ENCODE measurements at places on chromosomes 16 and 17.

DNA sequence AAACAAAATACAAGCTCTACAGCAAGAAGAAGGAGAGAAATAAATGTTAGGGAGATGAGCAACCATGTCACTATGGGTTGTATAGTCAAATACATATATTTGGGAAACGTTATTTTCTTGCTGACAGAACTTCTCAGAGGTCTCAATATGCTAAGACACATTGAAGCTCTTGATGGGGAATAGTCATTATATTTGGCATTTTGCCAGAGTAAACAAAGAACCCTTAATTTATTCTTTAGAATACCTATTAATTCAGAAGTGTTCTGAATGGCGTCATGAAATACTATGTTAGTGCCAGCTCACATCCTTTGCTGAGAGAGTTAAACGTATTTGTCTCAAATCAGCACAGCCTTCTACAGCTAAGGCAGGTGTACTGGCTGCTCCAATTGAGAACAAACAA is 458.9 kb downstream of the CDH13 start:
- H3K27ac ChIP-seq, result no peak overlapping the region
- no peak for DNase-seq
- no peaks in the 10 kb centered on the region for H3K27me3 ChIP-seq
- H3K36me3 ChIP-seq, result no peaks in the 10 kb centered on the region
- H3K4me1 ChIP-seq, result no peaks in the 10 kb centered on the region
- no peak overlapping the region for H3K4me3 ChIP-seq

DNA sequence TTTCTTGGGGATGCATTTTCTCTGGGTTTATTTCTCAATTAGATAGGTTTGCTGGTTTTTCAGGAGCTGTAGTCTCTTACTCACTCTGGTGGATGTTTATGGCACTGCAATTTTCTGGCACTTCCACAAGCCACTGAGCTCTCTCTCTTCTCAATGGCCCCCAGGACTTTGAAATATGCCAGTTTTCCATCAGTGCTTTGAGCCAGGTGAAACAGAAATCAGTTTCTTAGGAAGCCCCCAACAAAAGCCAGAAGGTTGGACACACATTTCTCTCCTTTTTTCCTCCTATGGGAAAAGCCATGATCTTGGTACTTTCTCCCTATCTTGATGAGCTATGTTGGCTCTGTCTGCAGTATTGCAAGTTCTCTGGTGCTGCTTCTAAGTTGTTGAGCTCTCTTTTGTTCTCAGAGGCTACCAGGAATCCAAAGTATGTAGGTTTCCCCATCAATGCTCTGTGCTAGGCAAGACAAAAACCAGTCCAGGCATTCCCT is 90.7 kb upstream of the SMIM36 start:
- no peaks in the 10 kb centered on the region for H3K27me3 ChIP-seq
- no peaks in the 10 kb centered on the region for H3K36me3 ChIP-seq
- H3K4me3 ChIP-seq, result no peak overlapping the region
- H3K27ac ChIP-seq, result no peak overlapping the region
- no peak for DNase-seq

DNA sequence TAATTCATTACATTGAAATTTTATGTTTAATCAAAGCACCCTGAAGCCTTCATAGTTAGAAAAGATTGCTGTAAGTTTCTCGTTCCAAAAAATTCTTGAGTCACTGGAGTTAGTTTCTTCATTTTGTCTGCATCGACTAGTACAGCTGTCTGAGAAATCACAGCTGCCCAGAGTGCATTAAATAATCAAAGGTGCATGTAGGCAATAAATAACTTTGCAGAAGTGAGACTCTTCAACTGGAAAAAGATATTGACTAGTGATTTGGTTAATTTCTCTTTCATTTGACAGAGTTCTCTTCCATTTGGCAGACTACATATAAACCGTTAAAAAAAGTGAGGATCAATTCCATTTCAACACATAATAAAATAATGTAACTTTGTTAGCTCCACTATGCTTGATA is 234.0 kb downstream of the CNTNAP4 start:
- H3K27me3 ChIP-seq, result no peaks in the 10 kb centered on the region
- no peak overlapping the region for H3K4me3 ChIP-seq
- no peaks in the 10 kb centered on the region for H3K4me1 ChIP-seq
- no peaks in the 10 kb centered on the region for H3K36me3 ChIP-seq
- no peak overlapping the region for H3K27ac ChIP-seq

- H3K36me3 ChIP-seq, result no peaks in the 10 kb centered on the region
- H3K27me3 ChIP-seq, result no peaks in the 10 kb centered on the region
- no peak for DNase-seq
Measured at GRCh38 chr16:85912211-85912974, 13.4 kb downstream of the IRF8 start.

GRCh38 chr17:72025113-72025512 is 95.7 kb upstream of the SOX9 start:
- no peaks in the 10 kb centered on the region for H3K4me1 ChIP-seq
- no peak overlapping the region for H3K27ac ChIP-seq
- H3K36me3 ChIP-seq, result no peaks in the 10 kb centered on the region
- H3K4me3 ChIP-seq, result no peak overlapping the region
- DNase-seq, result no peak

- H3K4me3 ChIP-seq, result no peak overlapping the region
- H3K36me3 ChIP-seq, result no peaks in the 10 kb centered on the region
- DNase-seq, result peak; percentile 61
- H3K27me3 ChIP-seq, result no peaks in the 10 kb centered on the region
- peaks cover 17% of the 10 kb centered on the region for H3K4me1 ChIP-seq
Measured at GRCh38 chr17:20206068-20206467, 196.9 kb downstream of the SPECC1 start.

GRCh38 chr17:16428098-16428882 is 12.9 kb downstream of the TRPV2 start:
- peak; percentile 85 for DNase-seq
- H3K27me3 ChIP-seq, result no peaks in the 10 kb centered on the region
- no peak overlapping the region for H3K4me3 ChIP-seq
- no peak overlapping the region for H3K27ac ChIP-seq

DNA sequence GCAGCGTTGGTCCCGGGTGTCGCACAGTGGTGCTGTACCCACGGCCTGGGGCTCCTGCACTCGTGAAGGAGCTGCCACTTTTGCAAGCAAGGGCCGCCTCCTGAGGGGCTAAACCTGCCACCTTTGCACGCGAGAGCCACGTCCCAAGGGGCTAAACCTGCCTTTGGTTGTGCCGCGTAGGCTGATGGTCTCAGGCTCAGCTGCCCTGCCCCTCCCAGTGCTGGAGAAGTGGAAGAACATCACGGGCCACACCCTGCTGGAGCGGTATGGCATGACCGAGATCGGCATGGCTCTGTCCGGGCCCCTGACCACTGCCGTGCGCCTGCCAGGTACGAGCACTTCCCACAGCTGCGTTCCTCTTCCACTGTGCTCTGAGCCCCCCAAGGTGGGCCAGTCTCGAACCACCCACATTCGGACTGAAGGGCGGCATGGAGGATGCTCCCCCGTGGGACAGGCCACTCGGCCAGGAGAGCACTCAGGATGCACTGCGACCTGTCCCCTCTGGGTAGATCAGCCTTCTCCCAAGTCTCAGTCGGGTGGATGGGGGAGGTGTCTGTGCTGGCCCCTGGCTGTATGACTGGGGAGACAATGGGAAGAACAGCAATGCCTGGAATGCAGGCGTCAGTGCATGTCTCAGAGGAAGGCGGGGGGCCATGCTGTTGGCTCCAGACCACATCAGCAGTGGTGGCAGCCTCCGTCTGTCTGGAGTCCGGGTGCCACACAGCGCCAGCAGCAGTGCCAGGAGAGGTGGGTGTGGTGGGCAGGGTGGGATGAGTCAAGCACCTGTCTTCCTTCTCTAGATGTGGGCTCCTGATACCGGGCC is 20.7 kb downstream of the ACSF3 start:
- no peak for DNase-seq
- H3K27ac ChIP-seq, result peak overlapping the region; percentile 35
- no peaks in the 10 kb centered on the region for H3K36me3 ChIP-seq
- H3K4me1 ChIP-seq, result peaks cover 3% of the 10 kb centered on the region

- no peaks in the 10 kb centered on the region for H3K27me3 ChIP-seq
- H3K36me3 ChIP-seq, result no peaks in the 10 kb centered on the region
- H3K27ac ChIP-seq, result no peak overlapping the region
- peaks cover 43% of the 10 kb centered on the region for H3K4me1 ChIP-seq
- no peak overlapping the region for H3K4me3 ChIP-seq
- DNase-seq, result no peak
Measured at GRCh38 chr17:17943281-17943984, 28.8 kb downstream of the TOM1L2 start.

GRCh38 chr16:81734632-81735434 is 44.3 kb upstream of the PLCG2 start:
- no peaks in the 10 kb centered on the region for H3K27me3 ChIP-seq
- H3K27ac ChIP-seq, result no peak overlapping the region
- peaks cover 34% of the 10 kb centered on the region for H3K4me1 ChIP-seq
- no peak overlapping the region for H3K4me3 ChIP-seq
- H3K36me3 ChIP-seq, result no peaks in the 10 kb centered on the region

- H3K36me3 ChIP-seq, result no peaks in the 10 kb centered on the region
- no peak overlapping the region for H3K4me3 ChIP-seq
Measured at GRCh38 chr16:58828901-58829545, 94.9 kb upstream of the GOT2 start.

DNA sequence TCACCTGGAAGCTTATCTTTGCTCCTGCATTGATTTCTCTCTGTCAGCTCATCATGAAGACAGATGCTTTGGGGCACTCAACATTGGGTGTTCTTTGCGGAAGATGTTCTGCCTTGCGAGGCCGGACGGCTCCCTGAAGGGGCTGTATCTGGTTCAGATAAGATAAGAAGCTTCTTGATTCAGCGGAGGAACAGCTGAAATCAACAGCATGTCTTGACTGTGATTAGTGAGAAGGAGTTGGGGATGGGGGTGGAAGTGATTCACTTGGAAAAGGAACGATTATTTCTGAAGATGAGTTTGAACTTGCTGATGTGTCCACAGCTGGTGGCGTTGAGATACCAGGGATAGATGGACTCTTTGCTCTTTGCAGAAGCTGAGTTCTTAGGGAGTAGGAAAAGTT is 126.9 kb upstream of the WSCD1 start:
- no peak overlapping the region for H3K4me3 ChIP-seq
- H3K27ac ChIP-seq, result no peak overlapping the region
- DNase-seq, result no peak
- no peaks in the 10 kb centered on the region for H3K36me3 ChIP-seq

- H3K27ac ChIP-seq, result no peak overlapping the region
- DNase-seq, result no peak
- peaks cover 4% of the 10 kb centered on the region for H3K4me1 ChIP-seq
Measured at GRCh38 chr16:73040136-73040535, 7.8 kb downstream of the ZFHX3 start.

GRCh38 chr17:77312786-77313599 is 172.2 kb downstream of the SEC14L1 start:
- DNase-seq, result peak; percentile 45
- H3K4me1 ChIP-seq, result peaks cover 11% of the 10 kb centered on the region
- no peaks in the 10 kb centered on the region for H3K27me3 ChIP-seq
- H3K27ac ChIP-seq, result no peak overlapping the region
- H3K4me3 ChIP-seq, result no peak overlapping the region

GRCh38 chr17:70520956-70521355 is 351.6 kb downstream of the KCNJ2 start:
- H3K27ac ChIP-seq, result no peak overlapping the region
- peaks cover 12% of the 10 kb centered on the region for H3K4me1 ChIP-seq
- no peaks in the 10 kb centered on the region for H3K27me3 ChIP-seq
- DNase-seq, result no peak
- H3K36me3 ChIP-seq, result no peaks in the 10 kb centered on the region
- H3K4me3 ChIP-seq, result no peak overlapping the region

DNA sequence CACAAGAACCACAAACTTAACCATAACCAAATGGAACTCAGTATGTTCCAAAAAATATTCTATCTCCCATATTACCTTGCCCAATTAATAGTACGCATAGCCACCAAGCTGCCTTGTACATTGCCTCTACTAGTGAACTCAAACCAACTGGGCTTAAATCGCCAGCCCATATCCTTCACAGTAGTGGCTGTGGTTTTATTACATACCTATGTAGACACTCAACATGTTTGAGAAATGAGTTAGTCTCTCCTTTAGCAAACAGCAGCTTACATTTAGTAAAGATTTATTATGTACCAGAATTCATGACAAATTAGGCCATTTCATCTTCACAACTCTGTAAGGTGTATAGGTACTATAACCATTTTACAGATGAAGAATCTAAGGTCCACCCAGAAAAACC is 41.4 kb downstream of the GRB2 start:
- H3K4me1 ChIP-seq, result peaks cover 21% of the 10 kb centered on the region
- H3K36me3 ChIP-seq, result no peaks in the 10 kb centered on the region
- no peak for DNase-seq
- no peak overlapping the region for H3K4me3 ChIP-seq
- no peaks in the 10 kb centered on the region for H3K27me3 ChIP-seq

GRCh38 chr16:72787514-72788268 is 260.2 kb downstream of the ZFHX3 start:
- H3K27me3 ChIP-seq, result no peaks in the 10 kb centered on the region
- DNase-seq, result peak; percentile 85
- no peaks in the 10 kb centered on the region for H3K36me3 ChIP-seq
- peak overlapping the region; percentile 21 for H3K4me3 ChIP-seq
- peaks cover 27% of the 10 kb centered on the region for H3K4me1 ChIP-seq

DNA sequence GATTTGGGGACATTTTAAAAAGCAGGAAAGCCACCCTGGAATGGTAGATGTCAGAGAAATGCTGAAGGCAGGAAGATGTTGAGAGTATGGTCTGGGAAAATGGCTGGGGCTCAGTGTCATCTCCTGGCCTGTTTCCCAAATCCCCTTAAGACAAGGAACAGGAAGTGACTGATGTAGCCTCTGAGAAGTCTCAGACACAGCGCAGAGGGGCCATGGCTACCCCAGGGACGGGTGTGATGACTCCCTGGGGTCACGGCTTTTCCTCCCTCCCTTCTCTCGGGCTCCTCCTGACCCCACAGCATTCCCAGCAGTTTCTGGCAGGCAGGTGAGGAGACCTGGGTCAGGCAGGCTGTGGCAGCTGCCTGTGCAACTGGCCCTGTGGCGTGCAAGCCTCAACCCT is 45.4 kb downstream of the RAP1GAP2 start:
- no peak for DNase-seq
- peaks cover 35% of the 10 kb centered on the region for H3K27me3 ChIP-seq
- H3K4me3 ChIP-seq, result no peak overlapping the region
- no peaks in the 10 kb centered on the region for H3K36me3 ChIP-seq

GRCh38 chr16:49834531-49835151 is 21.3 kb downstream of the ZNF423 start:
- no peaks in the 10 kb centered on the region for H3K36me3 ChIP-seq
- peak overlapping the region; percentile 69 for H3K27ac ChIP-seq
- peaks cover 8% of the 10 kb centered on the region for H3K4me1 ChIP-seq
- DNase-seq, result no peak
- H3K4me3 ChIP-seq, result no peak overlapping the region

GRCh38 chr16:29714972-29715371 is 30.8 kb downstream of the C16orf54 start:
- no peak overlapping the region for H3K4me3 ChIP-seq
- H3K36me3 ChIP-seq, result no peaks in the 10 kb centered on the region
- peaks cover 21% of the 10 kb centered on the region for H3K4me1 ChIP-seq
- DNase-seq, result no peak
- H3K27ac ChIP-seq, result no peak overlapping the region
- H3K27me3 ChIP-seq, result no peaks in the 10 kb centered on the region

DNA sequence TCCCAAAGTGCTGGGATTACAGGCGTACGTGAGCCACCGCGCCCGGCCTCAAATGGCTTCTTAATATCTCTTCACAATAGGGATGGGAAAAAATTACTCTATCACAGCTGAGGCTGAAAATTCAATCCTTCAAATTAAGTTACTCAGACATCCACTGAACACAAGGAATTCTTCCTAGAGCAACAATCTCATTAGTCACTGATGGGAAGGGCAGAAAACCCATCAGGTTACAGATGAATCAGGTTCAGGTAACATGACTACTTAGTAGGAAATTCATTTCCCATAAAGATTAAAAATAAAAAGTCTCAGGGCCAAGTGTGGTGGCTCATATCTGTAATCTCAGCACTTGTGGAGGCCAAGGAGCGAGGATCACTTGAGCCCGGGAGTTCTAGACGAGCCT is 42.5 kb upstream of the ABR start:
- no peaks in the 10 kb centered on the region for H3K36me3 ChIP-seq
- DNase-seq, result no peak
- no peak overlapping the region for H3K27ac ChIP-seq
- no peaks in the 10 kb centered on the region for H3K27me3 ChIP-seq
